Body of pancreas (tissue), 4 donors: ENCODE measurements at places on chromosomes 16 and 17. TPM values are rescaled to one million over a fixed set of nuclear protein-coding genes. Genes with fewer than 3 reads are reported as not detected.

Gene OSBPL7
- total RNA-seq: 42.2 TPM

Gene SEPTIN12
- not detected for total RNA-seq

Gene HSPB9
- total RNA-seq: not detected

Gene CLEC3A
- not detected for total RNA-seq

Gene CFAP20
- total RNA-seq: 11.9 TPM

Gene PYY
- total RNA-seq: not detected

Gene DRG2
- 17.8 TPM for total RNA-seq

Gene HES7
- not detected for total RNA-seq

Gene VTN
- total RNA-seq: 6.6 TPM

Gene ZG16
- total RNA-seq: 0.26 TPM

Gene TPPP3
- total RNA-seq: 11.2 TPM

Gene CDC6
- total RNA-seq: 0.78 TPM

Gene JPH3
- total RNA-seq: not detected

Gene LCMT1
- total RNA-seq: 23.4 TPM

Gene TUFM
- total RNA-seq: 93.4 TPM

Gene PRDM7
- not detected for total RNA-seq

Gene MYH8
- not detected for total RNA-seq

Gene TBC1D3I
- not detected for total RNA-seq

Gene USP43
- total RNA-seq: 6.9 TPM

Gene TSPAN10
- total RNA-seq: 1.0 TPM

Gene NQO1
- total RNA-seq: 36.6 TPM

Gene LRRC37A2
- total RNA-seq: 8.2 TPM

Gene PRKCB
- 10.6 TPM for total RNA-seq

Gene DNAH17
- not detected for total RNA-seq

Gene CALCOCO2
- total RNA-seq: 62.8 TPM

Gene CES5A
- not detected for total RNA-seq

Gene CHMP6
- total RNA-seq: 10.4 TPM

Gene TSPOAP1
- 21.0 TPM for total RNA-seq

Gene TPSD1
- 1.6 TPM for total RNA-seq

Gene SAT2
- total RNA-seq: 148 TPM

Gene KRTAP4-6
- not detected for total RNA-seq

Gene ZNF205
- total RNA-seq: 14.2 TPM

Gene ACSM2A
- total RNA-seq: not detected

Gene KRT12
- not detected for total RNA-seq

Gene EME1
- not detected for total RNA-seq

Gene NECAB2
- 1.0 TPM for total RNA-seq

Gene KRT33B
- not detected for total RNA-seq

Gene ZNF287
- total RNA-seq: 4.4 TPM

Gene FZD2
- total RNA-seq: not detected

Gene KRTAP9-2
- not detected for total RNA-seq

Gene KDM6B
- total RNA-seq: 20.1 TPM

Gene TM4SF5
- total RNA-seq: 2.0 TPM

Gene ITGB4
- 33.7 TPM for total RNA-seq
